Progenitor cell of endocrine pancreas (in vitro differentiated cells): ENCODE measurements at places on chromosomes 7 and 10.

GRCh38 chr10:77638321-77639101 lies 903 bp upstream of the KCNMA1 start:
- peak; percentile 44 for DNase-seq

GRCh38 chr7:156612930-156613329 lies 27.6 kb upstream of the RNF32 start:
- DNase-seq: no peak

- DNase-seq: no peak
Observed at GRCh38 chr10:45096001-45096400, 95.3 kb downstream of the ZNF22 start.

GRCh38 chr10:30803892-30804322 lies 174.4 kb upstream of the LYZL2 start:
- DNase-seq: no peak

GRCh38 chr7:70458745-70459144 lies 673.2 kb upstream of the GALNT17 start:
- DNase-seq: no peak

- DNase-seq: no peak
Observed at GRCh38 chr7:106022193-106022821, 59.2 kb downstream of the CDHR3 start.

DNA sequence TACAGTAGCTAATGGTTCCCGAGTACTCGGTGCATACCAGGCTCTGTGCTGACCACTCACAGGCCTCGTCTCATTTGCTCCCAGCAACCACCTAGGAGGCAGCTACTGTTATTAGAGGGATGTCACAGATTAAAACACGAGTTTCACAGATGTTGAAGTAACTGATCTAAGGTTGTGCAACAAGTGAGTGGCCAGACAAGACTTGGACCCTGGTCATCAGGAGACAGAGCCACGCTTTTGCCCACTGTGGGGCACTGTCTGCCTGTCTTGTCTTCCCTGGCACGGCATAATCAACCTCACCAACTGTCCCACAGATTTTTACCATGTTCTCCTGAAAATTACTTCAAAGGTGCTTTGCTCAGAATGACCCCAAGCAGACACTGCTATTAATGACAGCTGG lies 111.6 kb upstream of the HABP2 start:
- no peak for DNase-seq

DNA sequence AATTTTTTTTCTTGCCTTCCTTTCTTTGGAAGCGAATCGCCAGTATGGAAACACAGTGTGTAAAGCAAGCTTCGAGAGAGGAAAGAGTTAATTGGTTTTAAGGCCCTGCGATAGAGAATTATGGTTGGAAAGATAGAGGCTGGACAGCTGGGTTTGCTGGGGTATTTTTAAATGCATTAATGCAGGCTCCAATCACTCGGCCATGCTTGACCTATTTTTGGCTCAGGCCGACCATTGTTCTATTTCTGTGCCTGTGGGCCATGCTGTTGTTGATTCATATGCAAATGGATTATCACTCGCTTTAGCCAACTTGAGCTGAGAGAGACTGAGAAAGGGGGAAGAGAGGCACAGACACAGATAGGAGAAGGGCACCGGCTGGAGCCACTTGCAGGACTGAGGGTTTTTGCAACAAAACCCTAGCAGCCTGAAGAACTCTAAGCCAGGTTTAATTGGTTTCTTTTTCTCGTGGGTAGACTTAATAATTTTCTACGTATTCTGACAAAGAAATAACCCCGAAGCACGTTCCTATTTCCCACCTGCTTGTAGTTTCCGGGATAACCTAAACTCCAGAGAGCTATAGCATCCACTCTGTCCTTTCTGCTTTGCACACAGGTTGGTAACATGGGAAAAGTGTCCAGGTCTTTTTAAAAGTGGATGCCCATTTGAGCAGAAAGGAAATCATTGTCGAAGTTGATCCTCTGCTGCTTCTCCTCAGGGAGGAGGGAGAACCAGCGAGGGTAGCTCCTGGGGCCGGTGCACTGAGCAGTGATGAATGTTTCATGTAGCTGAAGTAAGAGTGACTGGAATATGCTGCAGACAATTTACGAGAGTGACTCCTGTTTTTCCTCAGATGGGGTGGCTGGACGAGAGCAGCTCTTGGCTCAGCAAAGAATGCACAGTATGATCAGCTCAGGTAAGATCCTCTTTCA lies at the start of gene HDAC9:
Gene HDAC9 (plus strand): TSS at position 338 of the 929 bp plus-strand sequence. CDS start 554 bp downstream, at position 892.
- no peak for DNase-seq
